ENCODE measurements at places on chromosomes 3 and 15.

DNA sequence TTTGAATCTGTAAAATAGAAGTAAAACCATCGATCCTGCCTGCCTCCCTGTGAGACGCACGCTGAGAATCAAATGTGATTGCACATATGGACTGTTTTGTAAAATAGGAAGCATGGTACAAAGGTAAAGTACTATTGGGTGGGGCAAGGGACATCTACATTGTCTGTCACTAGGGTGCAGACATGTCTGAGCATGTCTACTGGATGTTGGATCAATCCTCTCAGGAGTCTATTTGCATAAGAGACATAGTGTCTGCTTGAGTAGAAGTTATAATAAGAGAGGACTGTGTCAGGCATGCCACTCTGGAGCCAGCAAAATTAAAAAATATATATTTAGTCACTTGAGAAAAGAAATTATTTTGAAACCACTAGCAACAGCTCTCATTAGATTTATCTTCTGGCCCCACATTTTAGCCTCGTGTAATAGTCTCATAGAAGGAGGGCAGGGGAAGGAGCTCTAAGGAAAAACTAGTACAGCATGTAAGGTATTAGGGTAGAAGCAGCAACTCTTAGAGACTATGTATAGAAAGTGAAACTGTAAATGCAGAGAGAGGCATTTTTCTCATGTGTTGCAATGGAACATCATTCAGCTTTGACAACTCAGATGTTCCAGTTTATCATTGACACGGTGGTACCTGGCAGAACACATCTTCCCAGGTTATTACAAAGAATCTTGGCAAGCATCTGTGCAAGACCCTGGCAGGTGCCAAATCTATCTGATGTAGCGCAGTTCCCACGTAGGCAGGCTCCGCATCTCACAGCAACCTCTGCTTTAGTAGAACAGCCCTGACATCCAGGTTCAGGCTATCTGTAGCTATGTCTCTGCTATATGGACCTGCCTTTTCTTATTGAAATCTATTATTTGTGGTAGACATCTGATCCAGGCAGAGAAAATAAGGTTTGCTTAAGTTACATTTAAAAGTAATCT lies 85.2 kb upstream of the CHL1 start:
- DNase-seq = no peak

DNA sequence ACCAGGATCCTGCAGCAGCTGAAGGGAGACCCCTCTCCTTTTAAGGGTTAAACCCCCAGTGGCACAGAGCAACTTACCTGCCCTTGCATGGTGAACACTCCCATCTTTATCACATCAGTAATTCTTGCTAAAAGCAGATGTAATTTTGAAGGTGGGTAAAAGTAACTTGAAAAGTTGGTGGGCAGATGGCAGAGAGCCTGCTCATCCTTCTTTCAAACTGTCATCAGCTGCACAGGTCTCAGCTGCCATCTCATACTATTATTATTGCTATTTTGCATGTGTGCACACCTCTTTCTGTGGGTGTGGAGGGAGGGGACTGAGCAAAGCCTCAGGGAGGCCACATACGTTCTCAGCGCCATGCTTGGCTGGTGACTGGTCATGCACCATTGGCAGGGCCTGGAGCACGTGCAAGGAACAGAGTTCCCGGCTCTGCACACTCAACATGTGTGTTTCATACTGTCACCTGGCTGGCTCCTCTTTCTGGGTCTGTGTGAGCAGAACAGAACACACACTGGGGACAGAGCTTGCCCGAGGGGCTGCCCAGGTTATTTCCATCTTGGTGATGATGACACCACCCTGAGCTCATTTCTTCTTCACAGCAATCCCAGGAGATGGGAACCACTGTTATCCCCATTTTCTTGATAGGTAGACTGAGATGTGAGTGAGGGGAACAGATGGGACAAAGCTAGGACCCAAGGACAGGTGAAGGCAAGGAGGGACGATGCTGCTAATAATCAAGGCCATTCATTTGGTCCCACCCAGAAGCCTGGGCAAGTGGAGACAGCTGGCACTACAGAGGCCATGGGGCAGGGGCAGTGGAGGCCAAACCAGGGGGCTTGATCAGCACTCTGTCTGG lies 95.8 kb upstream of the KLF13 start:
- DNase-seq = no peak

DNA sequence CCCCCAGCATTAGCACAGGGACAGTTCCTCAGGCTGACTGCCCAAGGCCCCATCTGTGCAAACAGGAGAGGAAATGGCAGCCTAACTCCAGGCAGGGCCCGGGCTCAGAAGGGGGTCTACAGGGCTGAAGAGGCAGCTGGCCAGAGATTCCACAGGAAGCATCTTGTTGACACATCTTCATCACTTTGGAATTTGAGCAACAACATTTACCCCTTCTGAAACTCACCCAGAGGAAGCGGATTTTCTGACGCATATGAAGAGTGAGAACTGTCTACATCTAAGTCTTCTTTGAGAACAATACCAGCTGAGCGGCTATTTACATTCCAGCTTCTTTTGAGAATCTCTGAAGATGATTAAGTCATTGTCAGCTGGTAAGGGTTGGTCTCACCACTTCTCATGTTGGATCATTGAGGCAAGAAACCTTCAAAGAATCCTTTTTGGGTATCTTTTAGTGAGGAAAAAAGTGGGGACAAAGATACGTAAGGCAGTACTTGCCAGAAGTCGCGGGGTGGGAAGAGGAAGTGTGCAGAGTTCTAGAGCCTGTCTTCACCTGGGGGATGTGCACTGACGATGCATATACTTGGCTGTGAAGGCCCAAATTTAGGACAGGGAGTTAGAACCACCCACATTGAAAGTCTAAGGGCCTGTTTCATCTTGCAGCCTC lies 25.4 kb upstream of the SRP14 start:
- no peak for DNase-seq

- no peak for DNase-seq
Observed at GRCh38 chr3:177525987-177526712, 328.9 kb upstream of the TBL1XR1 start.

DNA sequence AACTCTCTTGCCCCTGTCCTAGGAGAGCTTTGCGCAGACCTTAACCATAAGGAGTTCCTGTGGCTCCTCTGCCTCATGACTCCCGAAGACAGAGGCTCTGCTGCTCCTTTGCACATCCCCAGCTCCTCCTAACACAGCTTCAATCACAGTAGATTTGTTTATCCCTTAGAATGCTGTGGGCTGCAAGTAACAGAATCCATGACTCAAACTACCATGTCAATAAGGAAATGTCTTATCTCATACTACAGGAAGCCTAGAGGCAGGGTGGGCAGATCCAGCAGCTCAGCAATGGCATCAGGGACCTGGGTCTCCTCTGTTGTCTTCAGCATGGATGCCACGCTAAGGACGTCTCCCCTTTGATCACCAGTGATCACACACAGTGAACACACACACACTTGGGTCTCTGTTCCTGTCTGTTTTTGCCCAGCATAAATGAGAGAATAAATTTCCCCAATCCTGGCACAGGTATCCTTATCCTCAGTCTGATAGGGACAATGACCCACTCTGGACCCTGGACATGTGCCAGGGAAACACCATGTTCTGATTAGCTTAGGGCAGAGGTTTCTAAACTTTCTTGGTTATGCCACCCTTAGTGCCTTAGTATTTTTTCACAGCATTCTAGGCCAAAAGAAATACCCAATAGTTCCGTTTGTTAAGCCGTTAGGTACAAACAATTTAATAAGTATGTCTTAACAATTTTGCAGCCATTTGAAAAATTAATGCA lies 46.1 kb upstream of the MRPS22 start:
- no peak for DNase-seq

DNA sequence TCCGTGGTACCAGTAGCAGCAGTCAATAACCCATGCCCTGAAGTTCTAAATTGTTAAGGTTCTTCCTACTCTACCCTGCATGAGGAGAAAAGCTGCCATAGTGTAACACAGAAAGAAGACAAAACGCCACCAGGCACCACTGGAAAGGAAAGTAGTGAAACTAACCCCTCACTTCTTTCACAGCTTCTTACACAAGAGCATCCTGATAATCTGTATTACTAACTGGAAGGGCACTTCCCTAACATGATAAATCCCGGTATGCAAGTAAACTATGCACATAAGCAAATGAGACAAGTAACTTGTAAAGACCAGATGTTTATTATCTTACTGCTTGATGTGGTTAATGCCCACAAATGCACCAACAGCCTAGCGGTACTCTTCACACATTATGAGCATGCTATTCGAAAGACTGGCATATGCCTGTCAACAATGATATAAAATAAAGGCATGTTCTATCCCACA lies 141.3 kb downstream of the ADAM10 start:
- DNase-seq = no peak

- no peak for DNase-seq
Observed at GRCh38 chr3:31521468-31521867, 11.3 kb upstream of the STT3B start.

DNA sequence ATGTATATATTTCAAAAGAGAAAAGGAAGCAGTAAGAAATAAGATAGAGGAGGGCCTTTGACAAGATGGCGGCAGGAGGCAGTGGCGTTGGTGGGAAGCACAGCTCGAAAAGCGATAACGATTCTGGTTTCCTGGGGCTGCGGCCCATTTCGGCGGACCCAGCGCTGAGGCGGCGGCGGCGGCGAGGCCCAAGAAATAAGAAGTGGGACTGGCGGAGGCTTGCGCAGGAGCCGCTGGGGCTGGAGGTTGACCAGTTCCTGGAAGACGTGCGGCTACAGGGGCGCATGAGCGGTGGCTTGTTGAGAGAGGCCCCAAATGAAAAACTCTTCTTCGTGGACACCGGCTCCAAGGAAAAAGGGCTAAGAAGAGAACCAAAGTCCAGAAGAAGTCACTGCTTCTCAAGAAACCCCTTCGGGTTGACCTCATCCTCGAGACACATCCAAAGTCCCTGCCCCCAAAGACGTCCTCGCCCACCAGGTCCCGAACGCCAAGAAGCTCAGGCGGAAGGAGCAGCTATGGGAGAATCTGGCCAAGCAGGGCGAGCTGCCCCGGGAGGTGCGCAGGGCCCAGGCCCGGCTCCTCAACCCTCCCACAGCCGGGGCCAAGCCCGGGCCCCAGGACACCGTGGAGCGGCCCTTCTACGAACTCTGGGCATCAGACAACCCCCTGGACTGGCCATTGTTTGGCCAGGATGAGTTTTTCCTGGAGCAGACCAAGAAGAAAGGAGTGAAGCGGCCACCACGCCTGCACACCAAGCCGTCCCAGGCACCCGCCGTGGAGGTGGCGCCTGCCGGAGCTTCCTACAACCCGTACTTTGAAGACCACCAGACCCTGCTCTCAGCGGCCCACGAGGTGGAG lies 624.3 kb downstream of the MCTP2 start:
- no peak for DNase-seq

Data from ovary (tissue), 10 donors.